ENCODE measurements at places on chromosomes 4 and X. TPM values are rescaled to one million over a fixed set of nuclear protein-coding genes. Genes with fewer than 3 reads are reported as not detected.
A peak's percentile ranks its signal among the peaks of the same experiment; 100 is the strongest.

The AFP gene
- total RNA-seq: not detected

The TTC29 gene
- total RNA-seq: not detected

The NRK gene
- 5.9 TPM for total RNA-seq

The MAGEB1 gene
- not detected for total RNA-seq

The PCDH7 gene
- total RNA-seq: 43.2 TPM

GRCh38 chrX:142994988-142995387, 30.7 kb upstream of the SPANXN4 start:
- DNase-seq: no peak

- DNase-seq: no peak
Observed at GRCh38 chrX:103183912-103184311, 31.0 kb upstream of the BEX4 start.

GRCh38 chrX:74242484-74243138, 61.4 kb upstream of the ZCCHC13 start:
- peak; percentile 85 for DNase-seq

- peak; percentile 11 for DNase-seq
Observed at GRCh38 chr4:142960126-142960525, 114.0 kb upstream of the INPP4B start.

- no peak for DNase-seq
Observed at GRCh38 chrX:48493890-48494364, 14.9 kb upstream of the PORCN start.

DNA sequence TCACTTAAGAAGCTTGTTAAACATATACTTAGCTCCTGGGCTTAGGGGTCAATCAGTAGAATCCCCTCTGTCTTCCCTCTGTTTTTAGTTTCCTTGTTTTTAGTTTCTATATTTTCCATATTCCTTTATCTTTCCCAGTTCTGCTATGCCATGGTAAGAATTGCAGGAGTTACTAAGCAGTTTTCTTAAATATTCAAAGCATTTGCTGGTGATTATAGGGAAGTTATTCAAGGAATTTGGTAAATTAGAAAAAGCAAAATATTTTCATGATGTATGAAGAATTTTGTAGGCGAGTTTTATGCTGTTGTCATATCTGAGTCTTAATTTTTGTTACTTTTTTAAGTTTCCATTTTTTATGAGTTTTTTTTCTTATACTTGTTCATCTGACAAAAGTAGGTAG, 91.6 kb upstream of the NUDT6 start:
- DNase-seq: no peak

GRCh38 chr4:8507624-8508023, 67.0 kb downstream of the TRMT44 start:
- no peak for DNase-seq

DNA sequence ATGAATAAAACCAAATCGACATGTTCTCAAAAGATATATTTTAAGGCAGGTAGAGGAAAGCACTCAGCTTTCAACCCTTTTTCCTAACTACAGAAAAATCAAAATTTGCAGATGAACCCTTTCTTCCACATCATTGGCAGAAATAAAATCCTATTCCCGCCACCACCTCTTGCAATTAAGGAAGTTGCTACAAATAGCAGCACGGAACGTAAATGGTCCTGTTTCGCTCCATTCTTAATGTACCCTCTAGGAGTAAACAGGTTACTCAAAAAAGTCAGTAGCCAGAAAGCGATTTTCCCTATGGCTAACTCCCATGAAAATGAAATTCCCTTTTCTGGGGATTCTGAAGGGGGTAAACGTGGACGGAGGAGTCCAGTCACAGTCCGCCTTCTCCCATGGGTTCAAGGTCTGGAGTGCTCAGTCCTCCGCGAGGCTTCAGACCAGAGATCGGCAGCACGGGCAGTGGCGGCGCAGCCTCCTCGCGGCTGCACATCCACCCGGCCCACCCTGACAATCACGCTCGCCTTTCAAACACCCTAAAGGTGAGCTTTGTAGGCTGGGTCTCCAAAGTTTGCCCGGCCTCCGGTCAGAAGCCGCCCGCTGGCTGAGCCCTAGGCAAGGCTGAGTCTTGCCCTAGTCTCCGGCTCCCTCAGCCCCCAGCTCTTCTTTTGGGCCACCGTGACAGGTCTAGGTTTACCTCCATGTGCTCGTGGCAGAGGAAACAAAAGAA, 1.8 kb downstream of the ATP11C start:
- DNase-seq: no peak

DNA sequence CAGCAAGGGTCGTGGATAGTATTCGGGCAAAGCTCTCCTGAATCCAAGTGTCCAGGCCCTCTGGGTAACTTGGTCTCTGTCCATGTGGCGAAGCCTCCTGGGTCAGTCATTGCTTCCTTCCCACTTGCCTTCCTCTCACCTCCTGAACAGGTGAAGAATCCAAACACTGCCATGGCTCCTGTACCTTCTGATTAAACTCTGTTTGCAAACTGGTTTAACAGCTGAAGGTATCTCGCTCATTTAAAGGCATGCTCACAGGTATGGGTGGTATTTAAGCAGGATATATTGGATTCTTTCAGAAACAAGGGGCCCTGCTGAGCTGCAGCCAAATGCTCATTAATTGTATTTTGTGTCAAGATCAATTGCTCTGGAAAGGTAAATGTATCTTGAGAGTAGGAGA, 28.2 kb downstream of the FHDC1 start:
- DNase-seq: no peak

DNA sequence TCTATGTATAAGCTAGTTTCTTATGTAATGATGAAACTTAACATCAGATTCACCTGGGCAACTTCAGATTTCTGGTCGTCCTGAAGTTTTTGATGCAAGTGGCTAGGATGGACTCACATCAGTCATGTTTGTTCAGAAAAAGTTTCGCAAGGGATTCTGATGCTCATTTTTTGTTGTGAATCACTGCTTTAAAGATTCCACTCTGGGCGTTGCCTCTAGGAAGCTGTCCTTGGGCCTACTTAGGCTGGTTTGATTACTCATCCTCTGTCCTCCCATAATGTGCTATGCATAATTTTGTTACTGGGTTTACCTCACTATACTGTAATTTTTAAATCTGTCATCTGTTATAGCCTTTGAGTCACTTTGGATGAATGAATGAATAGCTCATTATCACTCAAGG, 30.8 kb downstream of the HERC3 start:
- peak; percentile 99 for DNase-seq

DNA sequence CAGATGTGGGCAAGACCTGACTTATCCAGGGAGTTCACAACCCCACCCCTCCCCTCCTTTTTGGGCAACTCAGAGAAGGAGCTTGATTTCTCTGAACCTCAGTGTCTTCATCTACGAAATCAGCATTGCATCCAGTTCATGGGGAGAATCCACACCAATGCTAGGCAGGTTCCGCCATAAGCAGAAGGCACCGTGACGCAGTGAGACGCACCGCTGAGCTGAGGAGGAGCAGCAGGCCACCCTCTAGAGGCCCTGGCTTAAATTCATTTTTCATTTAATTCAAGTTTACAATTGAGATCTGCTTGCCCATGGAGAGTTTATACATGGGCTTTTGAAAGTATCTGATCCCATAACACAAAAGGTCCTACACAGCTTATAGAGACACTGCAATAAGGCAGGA, 55.7 kb downstream of the CPZ start:
- no peak for DNase-seq

DNA sequence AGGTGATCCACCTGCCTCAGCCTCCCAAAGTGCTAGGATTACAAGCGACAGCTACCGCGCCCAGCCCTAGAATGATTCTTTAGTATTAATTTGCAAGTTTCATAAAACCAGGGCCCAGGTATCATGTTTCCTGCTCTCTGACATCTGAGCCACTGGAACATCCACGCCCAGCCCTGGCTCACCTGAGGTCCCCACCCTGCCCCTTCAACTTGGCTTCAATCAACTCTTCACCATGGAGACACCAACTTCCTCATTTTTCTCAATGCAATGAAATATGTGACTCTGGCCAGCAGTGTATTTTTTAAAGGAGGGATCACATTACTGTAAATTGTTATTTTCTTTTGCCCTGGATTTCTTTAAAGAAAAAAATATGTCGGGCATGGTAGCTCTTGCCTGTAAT, 3.9 kb downstream of the PRSS12 start:
- DNase-seq: no peak

DNA sequence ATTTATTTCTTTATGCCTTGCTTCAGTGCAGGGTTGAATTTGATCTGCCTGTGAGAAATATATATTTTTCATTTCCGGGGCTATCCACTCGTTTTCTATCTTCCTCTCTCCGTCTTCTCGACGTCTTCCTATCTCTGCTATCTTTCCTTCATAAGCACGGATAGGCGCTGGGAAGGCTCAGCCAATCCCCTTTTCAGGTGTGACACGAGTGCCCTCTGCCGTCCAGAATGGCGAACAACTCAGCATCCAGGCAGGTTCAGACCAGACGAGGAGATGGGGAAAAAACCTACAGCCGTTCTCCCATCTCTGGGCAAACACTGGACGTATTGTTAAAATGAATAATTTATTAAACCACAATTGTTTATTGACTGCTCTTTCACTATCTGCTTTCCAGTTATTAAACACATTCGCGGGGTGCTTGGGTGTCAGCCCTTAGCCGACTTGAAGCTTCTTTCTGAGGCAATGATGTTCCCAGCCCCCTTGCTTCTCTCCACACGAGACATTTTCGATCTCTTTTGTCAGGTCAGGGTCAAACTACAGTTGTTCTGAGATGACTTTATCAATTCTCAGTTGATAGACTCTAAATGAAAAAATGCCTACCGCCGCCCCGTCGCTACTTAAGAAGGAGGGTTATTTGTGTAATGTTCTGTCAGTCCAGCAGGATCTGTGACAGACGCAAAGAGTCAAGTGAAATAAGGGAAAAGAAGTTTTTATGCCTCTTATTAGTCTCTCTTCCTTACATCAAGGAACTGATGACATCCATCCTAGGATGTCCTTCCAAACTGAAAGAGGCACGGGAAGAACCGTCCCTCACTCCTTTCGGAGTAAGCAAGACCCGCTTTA, 96.3 kb upstream of the NOCT start:
- peak; percentile 31 for DNase-seq

DNA sequence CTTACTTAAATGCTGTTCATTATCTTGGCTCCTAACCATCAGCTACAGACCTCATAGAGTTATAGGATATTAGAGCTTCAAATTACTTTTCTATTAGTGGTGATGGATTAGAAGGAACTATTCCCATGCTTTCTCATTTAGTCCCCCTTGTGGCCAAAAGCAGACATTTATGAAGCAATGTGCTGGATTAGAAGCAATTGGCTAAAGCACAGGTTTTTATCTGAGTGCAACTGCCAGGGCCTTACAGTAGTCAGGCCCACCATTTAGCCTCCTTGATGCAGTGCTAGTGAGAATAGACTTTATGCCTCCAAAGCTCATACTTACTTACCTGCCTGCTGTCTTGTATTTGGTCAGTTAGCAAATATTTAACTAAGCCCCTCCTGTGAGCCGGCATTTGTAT, 93.0 kb downstream of the TSPAN7 start:
- peak; percentile 6 for DNase-seq

- no peak for DNase-seq
Observed at GRCh38 chr4:150988238-150988637, 26.8 kb downstream of the LRBA start.

- DNase-seq: no peak
Observed at GRCh38 chrX:50813843-50814661, at the start of gene SHROOM4. TSS of gene SHROOM4 (minus strand) at chrX:50814194. CDS start at chrX:50814018, 176 bp downstream.

- DNase-seq: no peak
Observed at GRCh38 chr4:177451108-177451500, 8.9 kb upstream of the AGA start.

DNA sequence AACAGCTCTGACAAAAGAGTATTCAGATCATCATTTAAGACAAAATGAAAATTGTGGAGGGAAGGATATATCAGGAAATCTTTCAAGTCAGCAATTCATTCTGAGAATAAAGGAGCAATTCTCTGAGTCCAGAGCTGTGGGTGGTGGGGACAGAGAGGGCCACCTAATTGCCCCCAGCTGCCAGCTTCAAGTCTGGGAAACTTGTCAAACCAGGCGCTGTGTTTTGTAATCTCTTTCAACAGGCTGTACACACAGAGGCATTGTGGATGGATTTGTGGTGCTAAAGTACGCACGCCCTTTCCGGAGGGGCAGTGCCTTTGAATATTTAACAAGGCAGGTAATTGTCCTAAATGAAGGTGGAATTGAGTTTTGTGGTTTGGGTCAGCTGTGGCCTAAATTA, 591.1 kb upstream of the BOD1L1 start:
- no peak for DNase-seq

DNA sequence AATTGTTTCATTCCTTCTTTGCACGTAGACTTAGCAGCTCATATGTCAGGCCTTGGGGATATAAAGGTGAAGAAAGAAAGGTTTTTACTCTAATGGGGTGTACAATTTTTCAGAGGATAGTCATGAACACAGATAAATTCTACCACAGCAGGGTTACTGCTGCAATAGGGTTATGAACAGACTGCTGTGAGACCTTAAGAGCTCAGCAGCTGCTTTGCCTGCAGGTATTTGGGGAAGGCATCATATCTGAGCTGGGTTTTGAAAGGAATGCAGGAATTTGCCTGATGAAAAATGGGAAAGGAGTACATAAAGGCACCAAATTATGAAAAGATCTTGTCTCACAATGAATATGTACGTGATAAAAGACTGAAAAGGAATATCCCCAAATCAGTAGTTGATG, 128.9 kb downstream of the CEP135 start:
- DNase-seq: no peak

GRCh38 chrX:143581240-143581639, 54.7 kb downstream of the SLITRK4 start:
- no peak for DNase-seq

DNA sequence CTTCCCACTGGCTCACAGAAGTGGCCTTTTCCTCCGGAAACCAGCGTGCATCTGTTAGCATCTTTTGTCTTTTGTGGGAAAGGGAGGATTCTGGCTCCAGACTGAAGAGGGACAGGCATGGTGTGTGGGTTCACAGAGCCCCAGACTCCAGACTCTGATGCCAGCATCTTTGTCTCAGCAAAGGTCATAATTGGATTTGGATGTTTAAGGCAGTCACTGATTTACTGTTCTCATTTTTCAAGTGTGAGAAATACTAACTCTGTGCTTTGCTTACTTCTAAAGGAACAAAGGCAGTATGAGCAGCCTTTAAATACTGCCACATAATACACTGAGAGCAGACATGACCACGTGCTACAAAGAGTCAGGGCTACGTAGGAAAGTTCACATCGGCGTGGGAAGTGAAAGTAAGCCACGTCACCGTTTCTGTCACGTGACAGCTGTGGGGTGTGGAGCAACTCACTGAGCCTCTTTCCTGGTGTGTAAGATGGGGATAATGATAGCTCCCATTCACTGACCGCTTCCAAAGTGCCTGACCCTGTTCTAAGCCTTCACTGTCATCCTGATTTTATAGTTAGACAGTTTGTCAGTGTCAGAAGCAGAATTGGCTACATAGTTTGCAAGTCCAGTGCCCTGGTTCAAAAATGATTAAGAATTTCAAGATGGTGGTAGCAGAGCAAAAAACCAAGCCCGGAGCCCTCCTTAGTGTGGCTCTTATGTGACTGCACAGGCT, 24.8 kb upstream of the TMSB4X start:
- DNase-seq: peak; percentile 78

DNA sequence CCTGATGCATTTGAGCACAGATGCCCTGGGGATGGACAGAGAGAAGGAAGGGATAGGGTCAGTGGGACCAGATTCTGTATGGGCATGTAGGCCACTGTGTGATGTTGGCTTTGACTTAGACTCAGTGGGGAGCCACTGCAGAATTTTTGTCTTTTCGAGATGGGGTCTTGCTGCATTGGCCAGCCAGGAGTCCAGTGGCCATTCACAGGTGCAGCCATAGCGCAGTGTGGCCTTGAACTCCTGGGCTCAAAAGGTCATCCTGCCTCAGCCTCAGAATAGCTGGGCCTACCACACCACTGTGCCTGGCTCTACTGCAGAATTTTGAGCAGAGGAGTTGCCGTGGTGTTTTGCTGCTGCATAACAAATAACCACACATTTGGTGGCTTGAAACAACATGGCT, 22.8 kb downstream of the TBC1D14 start:
- no peak for DNase-seq

All from foreskin keratinocyte (primary cell).